ENCODE measurements at places on chromosomes 4 and X. TPM values are rescaled to one million over a fixed set of nuclear protein-coding genes. Genes with fewer than 3 reads are reported as not detected.

Gene CSAG2
- total RNA-seq = not detected

Gene RNF128
- total RNA-seq = 67.6 TPM

Gene ERAS
- total RNA-seq = not detected

Gene TMEM31
- not detected for total RNA-seq

Gene GBA3
- total RNA-seq = 0.44 TPM

Gene PLAC8
- 4.9 TPM for total RNA-seq

Gene CXCL6
- total RNA-seq = 0.73 TPM

Gene CENPVL2
- not detected for total RNA-seq

Gene NLGN4X
- total RNA-seq = 5.9 TPM

Gene DCAF4L1
- 0.36 TPM for total RNA-seq

Gene ZNF711
- total RNA-seq = 6.4 TPM

Gene GAGE2A
- total RNA-seq = not detected

Gene KLHL4
- 0.49 TPM for total RNA-seq

Gene NLRP2B
- total RNA-seq = 0.16 TPM

Gene CPLX1
- total RNA-seq = 6.7 TPM

Gene ADGRL3
- 17.9 TPM for total RNA-seq

Gene PCSK1N
- total RNA-seq = 4.5 TPM

Gene CYBB
- 13.7 TPM for total RNA-seq

Gene P2RY4
- 1.7 TPM for total RNA-seq

Gene PAK3
- total RNA-seq = 7.6 TPM

Gene UNC5C
- 6.2 TPM for total RNA-seq

Gene CLIC2
- total RNA-seq = 16.7 TPM

Gene RBM47
- total RNA-seq = 110 TPM

Gene TCEAL3
- 49.1 TPM for total RNA-seq

Gene ZNF185
- 62.2 TPM for total RNA-seq

Gene HSFX3
- not detected for total RNA-seq

Gene ERCC6L
- 0.26 TPM for total RNA-seq

Measured in ureter (tissue), 1 donor.